ENCODE measurements at places on chromosomes 16 and 17. TPM values are rescaled to one million over a fixed set of nuclear protein-coding genes. Genes with fewer than 3 reads are reported as not detected.

GRCh38 chr17:53626286-53626685 lies 196.4 kb upstream of the KIF2B start:
- ATAC-seq: no peak

GRCh38 chr17:62929320-62929719 lies 36.7 kb upstream of the TANC2 start:
- ATAC-seq: no peak

GRCh38 chr17:41329279-41329948 lies 13.9 kb upstream of the KRTAP17-1 start:
- peak; percentile 79 for ATAC-seq

DNA sequence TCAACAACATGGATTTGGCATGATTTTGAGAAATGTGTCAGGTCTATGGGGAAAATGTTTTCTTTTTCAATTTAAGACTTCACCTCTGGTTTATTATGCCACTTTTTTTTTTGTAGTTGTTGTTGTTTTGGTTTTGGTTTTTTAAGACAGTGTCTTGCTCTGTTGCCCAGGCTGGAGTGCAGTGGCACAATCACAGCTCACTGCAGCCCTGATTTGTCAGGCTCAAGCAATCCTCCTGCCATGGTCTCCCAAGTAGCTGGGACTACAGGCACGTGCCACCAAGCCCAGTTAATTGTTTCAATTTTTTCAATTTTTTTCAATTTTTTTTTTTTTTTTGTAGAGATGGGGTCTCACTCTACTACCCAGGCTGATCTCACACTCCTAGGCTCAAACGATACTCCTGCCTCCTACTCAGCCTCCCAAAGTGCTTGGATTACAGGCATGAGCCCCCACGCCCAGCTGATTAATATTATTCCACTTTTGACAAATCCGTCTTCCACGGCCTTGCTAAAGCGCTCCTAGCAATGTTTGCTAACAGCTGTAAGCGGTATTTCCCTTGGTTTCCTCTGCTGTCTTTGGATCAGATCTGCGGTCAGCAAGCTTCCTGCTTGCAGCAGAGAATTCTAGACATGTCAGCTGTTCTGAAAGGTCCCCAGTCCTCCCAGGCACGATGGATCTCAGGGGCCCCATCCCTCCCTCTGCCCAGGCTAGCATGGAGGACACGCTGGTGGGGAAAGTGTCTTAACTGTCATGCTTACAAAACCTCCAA lies 7.0 kb upstream of the MILR1 start:
- ATAC-seq: no peak

DNA sequence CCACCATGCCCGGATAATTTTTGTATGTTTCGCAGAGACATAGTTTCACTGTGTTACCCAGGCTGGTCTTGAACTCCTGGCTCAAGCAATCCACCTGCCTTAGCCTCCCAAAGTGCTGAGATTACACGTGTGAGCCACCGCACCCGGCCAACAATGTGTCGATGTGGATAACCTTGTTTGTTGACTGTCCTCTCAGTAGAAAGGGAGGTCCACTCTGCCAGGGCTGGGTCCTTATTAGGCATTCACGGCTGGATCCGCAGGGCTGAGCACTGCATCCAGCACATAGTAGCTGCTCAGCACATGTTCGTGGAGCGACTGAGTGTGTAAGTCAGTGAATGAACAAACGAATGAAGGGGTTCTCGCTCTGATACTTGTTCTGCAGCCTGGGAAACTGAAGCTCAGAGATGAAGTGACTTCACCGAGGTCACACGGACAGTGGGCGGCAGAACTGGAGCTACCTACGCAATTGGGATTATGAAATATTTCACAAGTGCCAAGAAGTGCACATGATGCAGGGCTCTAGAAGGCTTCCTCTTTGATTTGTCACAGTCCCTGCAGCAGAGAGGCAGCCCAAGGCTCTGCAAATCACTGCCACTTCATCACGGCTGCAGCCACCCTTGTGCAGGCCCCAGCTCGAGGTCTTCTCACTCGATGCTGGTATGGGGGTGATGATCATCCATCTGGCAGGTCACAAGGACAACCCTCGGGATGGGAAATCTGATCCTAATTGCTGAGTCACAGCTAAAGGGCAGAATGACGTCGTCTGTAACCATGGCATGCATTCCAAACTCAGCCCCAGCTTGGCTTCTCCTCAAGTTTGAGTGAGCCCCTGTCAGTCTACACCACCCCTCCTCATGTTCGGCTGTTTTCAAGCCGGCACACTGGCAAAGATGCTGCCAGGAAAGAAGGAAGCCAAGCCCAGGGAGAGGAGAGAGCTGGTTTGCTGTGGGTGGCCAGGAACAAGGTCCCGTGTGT lies 28.0 kb upstream of the SNN start:
- ATAC-seq: peak; percentile 86

DNA sequence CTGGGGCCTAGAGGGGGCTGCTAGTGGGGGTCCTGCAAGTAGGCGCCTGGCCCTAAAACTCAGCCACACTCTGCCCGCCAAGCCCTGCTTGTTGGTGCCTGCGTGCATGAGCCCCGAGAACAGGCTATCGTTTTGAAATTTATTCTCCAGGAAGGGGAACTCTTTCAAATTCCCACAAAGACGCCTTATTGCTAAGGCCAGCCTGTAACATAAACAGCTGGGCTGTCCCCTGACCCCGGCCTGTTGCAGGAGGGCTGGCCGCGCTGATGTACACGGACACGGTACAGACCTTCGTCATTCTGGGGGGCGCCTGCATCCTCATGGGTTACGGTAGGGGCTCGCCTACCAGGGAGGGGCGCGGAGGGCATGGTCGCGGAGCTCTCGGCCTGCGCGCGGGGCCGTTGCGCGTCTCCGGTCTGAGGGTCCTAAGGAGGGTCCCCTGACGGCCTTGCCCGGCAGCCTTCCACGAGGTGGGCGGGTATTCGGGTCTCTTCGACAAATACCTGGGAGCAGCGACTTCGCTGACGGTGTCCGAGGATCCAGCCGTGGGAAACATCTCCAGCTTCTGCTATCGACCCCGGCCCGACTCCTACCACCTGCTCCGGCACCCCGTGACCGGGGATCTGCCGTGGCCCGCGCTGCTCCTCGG lies 4.3 kb downstream of the SLC5A2 start:
- peak; percentile 35 for ATAC-seq

DNA sequence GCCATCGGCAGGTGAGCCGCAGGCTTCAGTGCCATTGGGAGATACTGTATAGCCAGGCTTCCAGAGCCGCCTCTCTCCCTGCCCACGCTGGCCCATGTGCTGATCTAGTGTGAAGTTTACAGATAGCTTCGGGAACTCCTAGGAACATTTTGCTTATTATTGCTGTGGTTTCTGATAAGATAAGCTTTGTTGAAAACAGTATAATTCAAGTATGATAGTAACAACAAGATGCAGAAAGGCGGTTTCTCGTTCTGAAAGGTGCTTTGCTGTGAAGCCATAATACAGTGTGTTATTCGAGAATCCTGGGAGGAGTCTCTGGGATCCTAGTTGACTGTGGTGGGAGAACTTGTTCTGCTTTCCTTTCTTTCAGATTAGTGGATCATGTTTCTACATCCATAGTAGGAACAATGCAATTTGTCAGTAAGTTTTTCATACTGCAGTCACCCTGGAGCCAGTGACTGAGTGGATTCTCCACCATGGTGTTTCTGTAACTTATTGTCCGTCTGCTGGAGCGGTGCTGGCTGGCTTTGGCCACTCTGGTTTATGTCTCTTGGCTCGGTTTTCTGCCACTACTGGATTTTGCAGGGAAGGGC lies 31.5 kb downstream of the RAB11FIP3 start:
- peak; percentile 56 for ATAC-seq

- ATAC-seq: no peak
These were observed 30.8 kb upstream of the CALB2 start for GRCh38 chr16:71327720-71328119.

ACOX1 gene
- total RNA-seq: 42.1 TPM

CCL16 gene
- not detected for total RNA-seq

CEP20 gene
- 25.4 TPM for total RNA-seq
